ENCODE measurements at places on chromosomes 11 and 22.

DNA sequence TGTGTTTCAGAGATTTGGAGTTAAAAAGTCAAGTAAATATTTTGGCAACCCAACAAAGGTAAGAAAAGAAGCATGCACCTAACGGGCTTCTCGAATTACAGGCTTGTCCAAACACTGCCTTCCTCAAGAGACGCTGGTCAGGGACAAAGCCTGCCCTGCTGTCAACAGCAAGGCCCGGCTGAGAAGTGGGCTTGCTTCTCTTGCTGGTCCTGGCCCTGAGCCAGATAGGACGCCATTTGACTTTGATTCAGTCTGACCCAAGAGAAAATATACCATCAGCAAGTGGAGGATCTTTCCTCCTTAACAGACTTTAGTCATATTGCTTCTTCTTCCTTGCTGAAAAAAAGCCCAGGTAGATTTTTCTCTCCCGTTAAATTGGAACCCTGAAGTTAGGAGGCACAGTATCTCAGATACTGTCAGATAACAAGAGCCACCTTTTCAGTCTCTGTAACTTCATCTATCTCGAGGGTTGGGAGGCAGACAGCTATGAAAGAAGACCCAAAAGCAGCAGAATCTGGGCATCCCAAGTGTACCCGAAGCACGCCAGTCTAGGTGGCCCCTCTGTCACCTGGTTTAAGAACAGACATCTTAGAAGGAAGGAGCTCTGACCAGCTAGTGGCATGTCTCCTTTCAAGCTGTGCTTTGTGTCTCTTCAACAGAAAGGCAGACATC, 57.5 kb downstream of the C22orf31 start:
- no peak for DNase-seq

- DNase-seq, result peak; percentile 1
Observed at GRCh38 chr11:102007567-102008437, 39.4 kb upstream of the CFAP300 start.

- DNase-seq, result no peak
Observed at GRCh38 chr11:118842369-118842768, 41.3 kb upstream of the CXCR5 start.

DNA sequence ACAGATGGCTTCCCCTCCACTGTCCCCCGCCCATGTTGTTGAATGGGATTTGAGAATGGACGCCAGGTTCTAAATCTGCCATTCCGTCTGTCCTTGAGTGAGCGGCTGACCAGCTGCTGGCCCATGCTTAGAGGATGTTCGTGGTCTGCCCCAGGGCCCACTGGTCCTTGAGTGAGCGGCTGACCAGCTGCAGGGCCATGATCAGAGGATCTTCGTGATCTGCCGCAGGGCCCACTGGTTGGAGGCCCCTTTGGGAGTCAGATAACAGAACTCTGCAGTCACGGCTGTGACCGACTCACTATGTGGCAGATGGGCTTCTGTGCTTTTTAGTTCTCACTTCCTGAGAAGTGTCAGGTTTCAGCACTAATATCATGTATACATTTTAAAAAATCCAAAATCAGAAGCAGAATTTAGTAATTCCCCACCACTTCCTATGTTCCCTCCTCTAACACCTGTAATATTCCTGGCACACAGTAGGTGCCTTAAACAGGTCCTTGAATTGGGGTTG, 54.1 kb downstream of the MICAL3 start:
- DNase-seq, result peak; percentile 6

- DNase-seq, result no peak
Observed at GRCh38 chr11:77384571-77384970, 83.1 kb upstream of the GDPD4 start.

DNA sequence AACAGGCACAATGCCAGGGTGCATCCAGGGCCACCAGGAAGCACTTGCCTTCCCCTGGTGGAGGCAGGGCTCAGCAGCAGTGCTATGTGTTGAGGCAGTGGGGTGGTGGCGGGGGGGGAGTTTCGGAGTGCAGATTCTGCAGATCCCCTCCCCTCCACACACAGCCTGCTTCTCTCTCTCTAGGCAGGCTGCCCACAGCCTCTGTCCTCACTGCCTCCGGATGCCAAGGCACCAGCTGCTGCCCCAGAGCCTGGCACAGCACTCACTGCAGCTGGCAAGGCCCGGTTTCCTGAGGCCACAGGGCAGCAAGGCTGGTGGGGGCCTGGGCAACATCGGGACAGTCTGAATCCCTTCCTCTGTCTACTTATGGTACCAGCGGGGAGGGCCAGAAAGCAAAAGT, 35.8 kb downstream of the NRXN2 start:
- DNase-seq, result no peak

- no peak for DNase-seq
Observed at GRCh38 chr11:34977089-34977912, 60.9 kb downstream of the PDHX start.

DNA sequence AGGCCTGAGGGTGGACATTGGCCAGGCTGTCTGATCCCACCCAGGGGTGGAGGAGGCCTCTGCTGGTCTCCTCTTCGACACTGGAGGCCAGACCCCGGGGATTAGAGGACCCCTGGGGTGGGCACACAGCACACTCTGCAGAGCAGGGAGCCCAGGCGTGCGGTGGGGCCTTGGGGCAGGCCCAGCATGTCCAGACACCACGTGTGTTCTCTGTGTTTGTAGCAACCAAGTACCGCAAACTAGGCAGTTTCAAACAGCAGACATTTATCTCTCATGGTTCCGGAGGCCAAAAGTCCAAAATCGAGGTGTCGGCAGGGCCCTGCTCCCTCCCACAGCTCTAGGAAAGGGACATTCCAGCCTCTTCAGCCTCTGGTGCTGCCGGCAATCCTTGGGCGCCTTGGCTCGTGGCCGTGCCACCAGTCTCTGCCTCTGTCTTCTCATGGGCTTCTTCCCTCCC, 1.5 kb downstream of the PANX2 start:
- DNase-seq, result no peak

GRCh38 chr22:37378642-37379058, 48.6 kb downstream of the ELFN2 start:
- no peak for DNase-seq

All from DMS 273 treated with DMSO at 0.1 percent for 48 hours (cell line).